HFF-Myc (cell line): ENCODE measurements at places on chromosomes 11 and 22.
A peak's percentile ranks its signal among the peaks of the same experiment; 100 is the strongest.

- DNase-seq = peak; percentile 55
Observed at GRCh38 chr11:64207256-64208085, 950 bp downstream of the FERMT3 start.

GRCh38 chr11:58059007-58059350, 28.2 kb downstream of the OR6Q1 start:
- DNase-seq = no peak

- no peak for DNase-seq
Observed at GRCh38 chr11:66686100-66686785, 8.6 kb upstream of the RBM4B start.

DNA sequence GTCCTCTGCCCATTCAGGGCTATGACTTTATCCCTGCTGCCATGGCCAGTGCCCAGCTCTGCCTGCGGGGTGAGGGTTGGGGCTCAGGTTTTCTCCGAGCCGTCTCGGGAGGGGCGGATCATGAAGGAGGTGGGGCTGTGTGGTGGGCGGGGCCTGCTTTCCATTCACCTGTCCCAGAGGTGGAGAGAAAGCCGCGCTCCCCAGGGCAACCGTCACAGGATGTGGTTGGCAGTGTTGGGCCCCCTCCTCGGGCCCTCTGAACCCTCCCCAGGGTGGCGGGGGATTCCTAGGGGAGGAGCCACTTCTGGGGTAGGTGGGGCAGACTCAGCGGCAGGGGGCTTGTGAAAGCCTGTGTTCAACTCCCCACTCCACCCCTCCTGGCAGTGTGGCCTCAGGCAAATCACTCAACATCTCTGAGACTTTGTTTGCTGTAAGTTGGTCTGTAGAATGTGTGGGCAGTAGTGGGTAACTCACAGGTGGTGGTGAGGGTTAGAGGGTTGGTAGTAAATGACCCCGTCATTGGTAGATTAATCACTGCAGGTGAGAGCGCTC, 50.3 kb downstream of the CD6 start:
- no peak for DNase-seq

DNA sequence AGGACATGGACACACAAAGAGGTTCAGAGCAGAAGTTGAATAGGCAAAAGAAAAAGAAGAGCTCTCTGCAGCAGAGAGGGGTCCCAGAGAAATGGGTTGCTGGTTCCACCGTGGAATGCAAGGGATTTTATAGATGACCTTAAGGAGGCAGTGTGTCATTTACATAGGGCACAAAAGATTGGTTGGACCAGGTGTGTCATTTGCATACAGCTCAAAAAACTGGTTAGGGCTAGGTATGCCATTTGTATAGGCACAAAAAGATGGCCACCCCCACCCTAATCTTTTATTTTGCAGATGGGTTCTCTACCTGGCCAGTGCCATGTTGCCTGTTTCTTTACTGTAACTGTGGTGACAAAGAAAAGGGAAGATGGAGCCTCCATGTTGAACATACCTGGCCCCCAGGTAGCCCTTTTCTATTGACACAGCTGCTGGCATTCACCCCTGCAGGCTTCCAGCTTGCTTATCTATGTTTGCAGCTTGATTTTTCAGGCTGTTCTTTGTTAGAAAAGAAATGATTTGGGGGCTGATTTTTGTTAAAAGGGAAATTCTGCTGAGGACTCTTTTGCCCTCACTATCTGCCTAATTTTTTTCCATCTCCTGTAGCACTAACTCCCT, 3.1 kb upstream of the CAVIN3 start:
- DNase-seq = no peak

- no peak for DNase-seq
Observed at GRCh38 chr11:120363436-120363835, 27.2 kb downstream of the ARHGEF12 start.

DNA sequence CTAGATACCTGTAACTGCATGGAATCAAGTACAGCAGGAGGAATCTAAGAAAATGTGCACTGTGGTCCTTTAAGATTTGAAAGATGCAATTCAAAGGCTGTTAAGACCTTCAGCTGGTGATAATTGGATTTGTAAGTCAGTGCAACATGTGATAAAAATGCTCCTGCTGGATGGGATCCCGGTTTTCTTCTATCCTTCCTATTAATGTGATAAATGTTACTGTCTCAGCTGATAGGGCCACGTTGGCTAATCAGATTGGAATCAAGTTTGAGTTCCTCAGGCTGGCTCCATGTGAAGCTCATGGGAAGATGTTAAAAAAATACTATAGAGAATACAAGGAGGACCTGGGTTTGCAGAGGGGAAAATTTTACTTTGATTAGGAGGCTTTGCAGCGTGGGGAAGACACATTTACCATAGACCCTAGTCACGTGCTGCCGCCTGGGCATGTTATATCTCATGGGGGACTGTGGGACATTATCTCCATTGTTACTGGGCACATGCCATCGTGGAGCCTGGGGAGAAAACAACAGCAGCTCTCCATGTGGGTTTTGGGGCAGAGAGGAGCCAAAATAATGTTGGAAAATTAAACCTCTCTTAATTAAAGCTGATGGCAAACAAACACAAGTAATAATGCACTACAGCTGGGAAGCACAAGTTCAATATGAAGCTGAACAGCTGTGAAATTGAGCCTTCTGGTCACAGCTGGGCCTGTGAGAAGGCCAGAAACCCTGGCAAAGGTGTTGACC, 652.5 kb downstream of the NTM start:
- no peak for DNase-seq

- no peak for DNase-seq
Observed at GRCh38 chr11:27227736-27228135, 135.3 kb downstream of the CCDC34 start.

GRCh38 chr11:64132982-64133705, 32.8 kb downstream of the MACROD1 start:
- DNase-seq = no peak

- no peak for DNase-seq
Observed at GRCh38 chr11:2549080-2549479, 104.3 kb downstream of the KCNQ1 start.

DNA sequence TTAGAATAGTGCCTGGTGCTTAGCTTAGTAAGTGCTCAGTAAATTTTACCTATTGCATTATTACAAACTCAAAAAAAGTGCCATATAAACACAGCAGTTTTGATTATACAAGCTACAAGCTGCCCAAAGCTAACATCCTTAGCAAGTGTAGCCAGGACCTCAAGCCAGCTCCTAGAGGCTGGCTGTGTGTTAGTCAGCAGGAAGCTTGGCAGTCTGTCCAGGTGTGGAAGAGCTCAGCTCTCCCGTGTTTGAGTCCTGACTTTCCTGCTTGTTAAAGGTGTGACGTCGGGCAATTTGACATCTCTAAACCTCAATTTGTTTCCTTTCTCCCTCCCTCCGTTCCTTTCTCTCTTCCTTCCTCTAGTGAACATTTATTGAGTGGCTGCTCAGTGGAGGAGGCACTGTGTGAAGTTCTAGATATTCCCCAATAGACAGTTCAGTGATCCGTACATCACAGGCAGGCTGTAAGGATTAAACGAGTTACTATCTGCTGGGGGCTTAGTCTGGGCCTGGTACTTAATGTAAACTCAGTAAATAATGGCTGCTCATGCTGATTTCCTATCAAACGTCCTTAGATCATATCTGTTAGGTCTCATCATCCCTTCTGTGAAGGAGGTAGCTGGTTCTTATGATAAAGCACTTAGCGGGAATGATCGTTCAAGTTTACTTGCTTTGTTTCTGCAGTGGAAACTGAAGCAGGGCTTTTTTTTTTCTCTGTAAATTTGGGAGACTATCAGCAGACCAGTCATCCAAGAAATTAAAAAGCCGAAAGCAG, 68.7 kb downstream of the PRR5L start:
- no peak for DNase-seq

DNA sequence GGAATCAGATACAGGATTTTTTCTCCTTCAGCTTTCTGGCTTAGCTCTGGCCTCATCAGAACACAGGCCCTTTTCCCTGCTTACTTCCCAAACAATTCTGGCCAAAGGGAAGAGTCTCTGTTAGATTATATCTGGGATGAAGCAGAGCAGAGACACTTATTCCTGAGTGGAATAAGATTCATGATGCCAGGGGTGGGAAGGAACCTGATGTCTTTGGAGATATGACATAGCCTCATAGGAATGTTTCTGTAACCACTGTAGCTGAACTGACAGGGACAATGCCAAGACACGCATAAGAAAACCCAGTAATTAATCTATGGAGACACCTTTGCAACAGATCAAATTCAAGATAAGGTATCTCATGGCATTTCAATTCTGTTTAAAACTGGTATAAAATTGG, 177.1 kb upstream of the RAG2 start:
- no peak for DNase-seq

DNA sequence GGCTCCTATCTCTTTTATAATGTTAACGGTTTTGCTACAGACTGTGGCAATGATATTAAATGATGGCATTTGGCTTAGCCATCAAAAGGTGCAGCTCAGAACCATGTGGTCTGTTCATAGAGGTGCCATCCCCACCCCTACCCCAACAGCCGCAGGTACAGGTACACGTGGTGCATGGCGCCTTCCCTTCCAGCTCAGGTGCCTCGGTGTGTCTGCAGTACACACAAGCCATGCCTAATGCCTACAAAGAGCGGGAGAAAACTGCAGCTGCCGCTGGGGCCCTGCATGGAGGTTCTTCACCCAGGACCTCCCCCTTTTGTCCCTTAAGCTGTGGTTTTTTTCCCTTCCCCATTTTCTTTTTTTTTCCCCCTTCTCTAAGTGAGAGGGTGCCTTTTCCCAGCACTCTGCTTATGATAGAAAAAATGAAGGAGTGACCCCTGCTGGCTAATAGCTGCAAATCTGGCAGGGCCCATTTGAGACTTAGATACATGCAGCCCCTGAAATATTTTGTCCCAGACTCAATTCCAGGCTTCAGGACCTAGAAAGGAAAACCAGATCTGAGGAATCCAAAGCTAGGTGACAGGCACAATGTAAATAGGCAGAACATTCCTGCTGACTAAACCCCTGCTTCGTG, 6.5 kb downstream of the OR52M1 start:
- DNase-seq = no peak

- no peak for DNase-seq
Observed at GRCh38 chr11:59076876-59077571, 9.1 kb upstream of the GLYATL1B start.

DNA sequence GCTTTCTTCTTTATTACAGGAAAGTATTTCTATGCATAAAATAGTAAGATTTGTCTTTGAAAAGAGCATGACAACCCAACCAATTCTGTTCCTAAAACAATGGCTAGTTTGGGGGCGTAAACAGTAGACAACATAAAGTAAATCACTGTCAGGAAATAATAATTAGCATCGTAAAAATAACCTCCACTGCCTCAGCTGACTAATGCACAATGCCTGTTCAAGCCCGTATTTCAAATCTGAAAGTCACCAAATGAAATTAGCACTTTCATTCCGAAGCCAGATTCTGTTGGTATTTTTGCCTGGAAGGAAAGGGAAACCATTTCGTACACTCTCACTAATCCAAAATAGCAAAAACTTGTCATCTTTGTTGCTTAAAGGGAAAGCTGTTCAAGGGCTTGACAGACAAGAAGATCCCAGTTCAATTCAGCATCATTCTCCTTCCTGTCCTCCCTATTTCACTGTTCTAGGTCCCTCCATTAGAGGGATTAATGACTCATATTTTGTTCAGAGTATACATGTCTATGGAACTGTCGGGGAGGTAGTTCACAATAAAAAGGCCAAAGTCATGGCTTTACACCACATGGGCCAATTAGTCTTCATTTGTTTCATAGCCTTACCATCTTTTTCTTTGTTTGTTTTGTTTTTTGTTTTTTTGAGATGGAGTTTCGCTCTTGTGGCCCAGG, 154.7 kb downstream of the CADM1 start:
- no peak for DNase-seq

DNA sequence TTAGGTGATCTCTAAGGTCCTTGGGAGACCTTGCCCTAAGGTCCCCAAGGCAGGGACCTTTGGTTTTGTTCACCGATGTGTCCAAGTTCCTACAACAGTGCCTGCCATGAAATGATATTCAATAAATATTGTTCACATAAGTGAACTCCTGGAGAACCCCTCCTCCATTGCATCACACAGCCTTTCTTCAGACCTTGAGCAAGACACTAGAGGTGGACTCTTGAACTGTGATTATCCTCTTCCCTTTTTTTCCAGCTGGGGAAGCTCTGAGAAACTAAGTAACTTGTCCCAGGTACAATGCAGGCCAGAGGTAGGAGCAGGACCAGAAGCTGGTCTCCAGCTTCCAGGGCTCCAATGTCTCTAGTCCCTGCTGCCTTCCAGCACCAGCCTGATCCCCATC, 76.6 kb upstream of the LMO1 start:
- DNase-seq = no peak

DNA sequence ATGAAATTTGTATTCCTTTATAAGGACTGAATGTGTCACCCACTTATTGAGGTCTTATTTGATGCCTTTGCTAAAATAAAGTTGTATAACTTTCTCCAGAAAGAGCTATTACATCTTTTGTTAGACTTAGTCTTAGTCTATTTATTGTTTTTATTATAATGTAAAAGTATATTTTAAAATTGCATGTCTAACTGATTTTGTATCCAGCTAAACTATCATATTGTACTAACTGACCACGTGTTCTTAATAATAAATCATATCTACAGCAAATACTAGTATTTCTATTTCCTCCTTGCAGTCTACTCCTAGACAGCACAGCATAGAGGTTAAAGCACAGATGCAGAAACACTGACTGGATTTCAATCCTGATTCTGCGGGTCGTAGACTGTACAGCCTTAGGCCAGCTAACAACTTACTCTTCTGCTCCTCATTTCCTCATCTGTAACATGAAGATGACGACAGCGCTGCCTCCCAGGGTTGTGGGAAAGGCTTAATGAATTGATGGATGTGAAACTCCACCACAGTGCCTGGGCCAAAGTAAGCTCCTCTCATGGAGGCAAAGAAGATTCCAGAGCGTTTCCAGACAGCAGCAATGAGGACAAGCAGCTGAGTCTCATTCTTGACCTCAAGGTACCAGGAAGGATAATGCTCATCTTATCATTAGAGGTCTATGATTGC, 13.2 kb downstream of the IFITM10 start:
- DNase-seq = no peak

- no peak for DNase-seq
Observed at GRCh38 chr11:86949995-86950660, 5.1 kb downstream of the FZD4 start.

- no peak for DNase-seq
Observed at GRCh38 chr22:17164392-17165024, 5.4 kb upstream of the HDHD5 start.

DNA sequence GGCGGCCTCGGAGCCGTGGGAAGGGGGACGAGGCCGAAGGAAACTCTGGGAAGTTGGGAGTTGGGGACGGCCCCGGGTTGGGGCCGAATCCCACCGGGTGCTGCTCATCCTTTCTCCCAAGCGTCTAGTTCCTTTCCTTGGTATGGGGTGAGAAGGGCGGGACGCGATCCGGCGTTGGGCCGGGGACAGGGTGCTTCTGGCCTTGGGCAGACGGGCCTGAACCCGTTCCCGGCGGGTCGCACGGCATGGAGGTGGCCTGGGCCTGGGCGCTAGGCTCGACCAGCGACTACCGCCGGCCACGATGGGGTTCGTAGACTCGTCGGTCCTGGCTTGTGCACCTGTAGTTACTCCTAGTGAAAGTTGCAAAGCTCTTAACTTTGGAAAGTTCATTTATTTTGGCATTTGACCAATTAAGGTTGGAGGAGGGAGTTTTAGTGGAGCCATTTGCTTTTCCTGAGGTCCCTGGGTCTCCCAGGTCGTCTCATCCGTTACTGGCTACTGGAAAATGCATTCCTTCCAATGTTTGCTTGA, 1.0 kb downstream of the SYT9 start:
- no peak for DNase-seq

GRCh38 chr11:46693597-46694012, 6.8 kb downstream of the ARHGAP1 start:
- DNase-seq = no peak
